Activated CD4-positive, alpha-beta T cell treated with anti-CD3 and anti-CD28 coated beads, Interleukin-2, amount 10 ng/mL, durations not matched to agents 7 days and 5 days (primary cell): ENCODE measurements at places on chromosomes 7 and 10. TPM values are rescaled to one million over a fixed set of nuclear protein-coding genes. Genes with fewer than 3 reads are reported as not detected.

Gene NPC1L1
- not detected for total RNA-seq

Gene TET1
- total RNA-seq: 3.7 TPM

Gene CCDC6
- 21.8 TPM for total RNA-seq

DNA sequence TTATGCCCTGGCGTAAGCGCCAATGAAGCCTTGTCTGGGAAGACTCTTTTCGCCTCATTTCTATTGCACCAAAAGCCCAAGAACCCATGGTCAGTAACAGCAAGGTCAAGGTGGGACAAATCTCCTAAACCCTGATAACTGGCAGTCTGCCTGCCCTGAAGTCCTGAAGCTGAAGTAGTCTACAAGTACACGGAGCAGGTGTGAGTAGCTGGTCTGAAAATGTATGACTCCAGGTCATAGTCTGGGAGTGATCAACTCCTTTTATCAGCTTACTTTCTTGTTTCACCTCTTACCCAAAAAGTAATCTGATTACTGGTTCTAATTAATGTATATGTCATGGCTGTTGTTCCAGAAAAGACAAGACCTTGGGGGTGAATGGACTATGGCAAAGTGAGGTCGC, 107.3 kb upstream of the EFCAB10 start:
- no peaks in the 10 kb centered on the region for H3K27me3 ChIP-seq
- no peak overlapping the region for H3K4me3 ChIP-seq
- H3K36me3 ChIP-seq: peaks cover 3% of the 10 kb centered on the region
- peaks cover 40% of the 10 kb centered on the region for H3K4me1 ChIP-seq
- no peak for DNase-seq
- H3K27ac ChIP-seq: no peak overlapping the region

- peaks cover 6% of the 10 kb centered on the region for H3K36me3 ChIP-seq
- H3K27me3 ChIP-seq: no peaks in the 10 kb centered on the region
- H3K4me3 ChIP-seq: no peak overlapping the region
- DNase-seq: no peak
- H3K4me1 ChIP-seq: peaks cover 28% of the 10 kb centered on the region
Measured at GRCh38 chr10:24718031-24718855, 5.4 kb downstream of the ARHGAP21 start.

DNA sequence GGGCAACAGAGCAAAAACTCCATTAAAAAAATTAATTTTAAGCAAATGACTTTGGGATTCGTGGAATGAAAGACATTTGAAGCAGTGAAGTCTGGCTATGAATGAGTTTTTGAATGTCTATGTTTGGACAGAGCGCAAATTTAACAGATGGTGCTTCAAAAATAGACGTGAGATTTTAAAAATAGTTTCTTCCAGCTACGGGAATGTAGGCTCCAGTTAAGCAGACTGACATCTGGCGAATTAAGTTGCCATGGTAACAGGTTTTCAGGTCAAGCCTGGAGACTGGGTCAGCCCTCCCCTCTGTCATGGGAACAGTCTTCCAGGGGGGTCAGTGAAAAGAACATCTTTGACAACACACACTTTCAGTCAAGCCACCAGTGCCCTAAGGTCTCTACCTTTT, 62.0 kb downstream of the MYOF start:
- no peaks in the 10 kb centered on the region for H3K36me3 ChIP-seq
- H3K4me3 ChIP-seq: no peak overlapping the region
- no peak overlapping the region for H3K27ac ChIP-seq
- H3K27me3 ChIP-seq: no peaks in the 10 kb centered on the region
- DNase-seq: no peak

GRCh38 chr10:3679950-3680629, 104.9 kb downstream of the KLF6 start:
- H3K36me3 ChIP-seq: no peaks in the 10 kb centered on the region
- no peaks in the 10 kb centered on the region for H3K27me3 ChIP-seq
- no peak overlapping the region for H3K4me3 ChIP-seq
- H3K27ac ChIP-seq: no peak overlapping the region
- H3K4me1 ChIP-seq: peaks cover 6% of the 10 kb centered on the region

DNA sequence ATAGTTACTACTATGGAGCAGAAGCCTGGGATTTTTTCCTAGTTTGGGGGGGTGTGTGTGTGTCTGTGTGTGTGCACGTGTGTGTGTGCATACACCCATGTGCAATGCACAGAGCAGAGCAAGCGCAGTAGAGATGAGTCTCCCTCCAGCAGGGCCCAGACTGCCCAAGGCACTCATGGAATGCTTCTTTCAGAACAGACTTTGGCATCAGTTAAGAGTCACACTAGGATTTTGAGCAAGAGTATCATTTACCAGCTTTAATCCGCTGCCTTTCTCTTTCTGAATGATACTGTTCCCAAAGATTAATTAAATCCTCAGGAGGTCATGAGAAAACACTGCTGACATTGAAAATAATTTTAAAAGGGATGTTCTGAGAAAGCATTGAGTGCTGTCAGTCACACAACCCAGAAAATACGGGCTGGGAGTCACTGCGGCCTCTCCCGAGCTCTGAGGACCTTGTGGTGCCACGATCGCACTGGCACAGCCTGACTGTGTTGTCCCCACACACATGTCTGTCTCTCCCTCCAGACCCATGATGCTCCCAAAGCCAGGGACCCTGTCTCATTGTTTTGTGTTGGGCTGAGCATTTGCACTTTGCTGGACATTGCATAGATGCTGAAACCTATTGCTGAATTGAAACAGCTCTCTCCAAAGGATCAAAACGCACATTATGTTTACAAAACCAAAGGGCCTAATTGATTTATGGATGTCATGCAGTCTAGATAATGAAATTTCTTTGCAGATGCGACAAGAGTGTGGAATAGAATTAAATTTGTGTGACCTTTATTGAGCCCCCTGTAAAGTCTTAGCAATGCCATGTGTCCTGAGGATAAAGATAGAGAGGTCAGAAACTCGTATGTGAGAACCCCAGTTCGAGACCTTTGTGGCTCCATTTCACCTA, 54.7 kb upstream of the FIGNL1 start:
- no peak overlapping the region for H3K4me3 ChIP-seq
- H3K27me3 ChIP-seq: peaks cover 3% of the 10 kb centered on the region
- H3K36me3 ChIP-seq: no peaks in the 10 kb centered on the region
- peaks cover 4% of the 10 kb centered on the region for H3K4me1 ChIP-seq
- no peak overlapping the region for H3K27ac ChIP-seq
